ENCODE measurements at places on chromosomes 3 and 15.

DNA sequence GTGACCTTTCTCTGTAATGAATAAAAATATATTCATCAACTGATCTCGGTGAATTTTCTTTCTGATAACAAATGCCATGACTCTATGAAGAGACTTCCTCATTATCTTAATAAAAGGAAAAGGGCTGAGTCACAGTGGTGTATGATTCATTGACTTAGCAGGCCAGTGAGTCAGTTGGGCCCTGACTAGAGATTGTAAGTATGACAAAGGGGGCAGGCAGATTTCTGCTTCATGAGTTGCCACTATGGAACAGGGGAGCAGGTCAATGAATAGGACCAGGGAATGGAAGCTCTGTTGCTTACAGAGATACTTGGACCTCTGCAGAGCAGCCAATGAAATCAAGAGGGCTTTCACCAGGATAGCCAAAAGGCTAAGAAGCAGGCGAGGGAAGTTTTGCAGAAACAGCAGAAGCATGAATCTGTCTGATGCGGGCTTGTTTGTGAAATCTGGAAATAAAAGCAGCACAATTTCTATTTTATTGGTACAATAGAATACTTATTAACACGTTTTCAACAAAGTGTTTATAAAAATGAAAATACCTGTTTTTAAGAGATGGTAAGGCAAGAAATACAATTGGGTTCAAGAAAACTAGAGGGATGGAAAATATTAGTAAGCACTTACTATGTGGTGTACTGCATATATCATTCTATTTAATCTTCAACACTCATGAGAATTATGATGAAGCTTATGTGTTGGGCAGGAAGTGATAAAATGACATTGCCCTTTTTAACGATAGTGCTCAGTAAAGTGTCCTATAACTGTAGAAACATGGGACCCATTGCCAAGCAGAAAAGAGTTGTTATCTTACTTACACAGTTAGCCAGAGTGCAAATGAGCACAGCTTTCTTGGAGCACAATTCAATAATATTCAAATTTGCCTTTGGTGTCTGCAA is 169.8 kb upstream of the MYRIP start:
- peak; percentile 97 for DNase-seq

DNA sequence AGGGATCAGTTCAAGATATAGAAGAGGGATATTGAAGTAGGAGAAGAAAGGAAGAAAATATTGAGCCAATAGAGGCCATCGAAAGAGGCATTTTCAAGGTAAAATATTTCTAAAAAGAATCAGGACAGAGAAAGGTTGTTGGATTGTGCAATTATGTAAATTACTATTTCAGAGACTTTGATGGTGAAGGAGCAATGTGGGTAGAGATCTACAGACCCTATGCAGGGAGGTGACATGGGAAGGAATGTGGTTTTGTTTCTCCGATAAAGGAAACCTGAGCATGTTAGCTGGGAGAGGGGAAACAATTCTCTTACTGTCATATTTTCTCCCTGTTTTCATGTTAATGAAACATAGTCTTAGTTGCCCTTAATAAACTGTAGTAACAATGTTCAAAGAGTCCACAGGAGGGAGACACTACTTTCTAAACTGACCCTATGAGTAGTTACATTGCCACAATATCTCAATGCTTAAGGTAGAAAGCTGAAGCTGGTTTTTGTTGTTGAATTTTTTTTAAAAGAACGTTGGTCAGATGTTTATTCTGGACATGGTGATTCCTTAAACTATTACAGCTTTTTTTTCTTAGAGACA is 133.3 kb downstream of the GRM7 start:
- peak; percentile 31 for DNase-seq

DNA sequence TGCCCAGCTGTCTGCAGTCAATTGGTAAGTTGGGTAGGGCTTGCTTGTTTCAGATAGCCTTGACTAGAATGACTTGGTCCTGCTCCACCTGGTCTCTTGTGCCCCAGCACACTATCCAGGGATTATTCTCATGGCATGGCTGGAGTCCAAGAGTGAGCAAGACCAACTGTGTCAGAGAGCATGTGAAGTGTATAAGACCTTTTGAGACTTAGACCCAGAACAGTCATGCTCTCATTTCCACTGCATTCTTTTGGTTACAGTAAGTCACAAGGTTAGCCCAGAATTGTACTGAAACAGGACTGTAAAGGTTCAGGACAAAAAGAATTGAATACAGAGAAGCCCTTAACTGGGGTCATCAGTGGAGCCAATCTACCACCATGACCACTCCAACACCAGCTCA is 650.8 kb upstream of the ADAMTS9 start:
- DNase-seq: no peak

GRCh38 chr3:97967966-97968365 is 4.3 kb downstream of the RIOX2 start:
- DNase-seq: no peak

DNA sequence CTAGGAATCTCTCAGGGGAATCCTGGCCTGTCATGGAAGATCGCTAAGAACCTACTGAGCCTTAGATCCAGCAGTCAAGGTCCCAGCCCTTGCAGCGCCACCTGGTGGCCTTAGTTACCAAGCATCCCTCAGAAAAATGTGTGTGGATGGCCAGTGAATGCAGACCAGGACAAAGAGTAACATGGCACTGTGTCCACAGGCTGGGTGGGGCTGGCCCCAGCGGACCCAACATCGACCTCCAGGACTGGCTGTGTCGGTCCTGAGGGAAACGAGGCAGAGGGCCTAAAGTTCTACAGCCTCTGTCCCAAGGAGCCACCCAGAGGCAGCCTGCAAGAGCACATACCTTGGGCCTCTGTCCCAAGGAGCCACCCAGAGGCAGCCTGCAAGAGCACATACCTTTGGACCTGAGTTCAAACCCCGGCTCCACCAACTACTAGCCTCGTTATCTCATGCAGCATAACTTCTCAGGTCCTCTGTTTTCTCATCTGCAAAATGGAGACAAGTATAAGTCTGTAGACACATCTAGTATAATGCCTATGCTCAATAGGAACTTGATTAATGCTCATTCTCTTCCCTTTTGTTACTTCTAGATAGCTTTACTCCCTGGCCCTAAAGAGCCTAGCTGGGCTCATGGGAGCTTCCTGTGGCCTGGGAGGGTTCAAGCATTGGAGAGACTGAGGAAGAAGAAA is 57.5 kb upstream of the HERC1 start:
- peak; percentile 74 for DNase-seq

DNA sequence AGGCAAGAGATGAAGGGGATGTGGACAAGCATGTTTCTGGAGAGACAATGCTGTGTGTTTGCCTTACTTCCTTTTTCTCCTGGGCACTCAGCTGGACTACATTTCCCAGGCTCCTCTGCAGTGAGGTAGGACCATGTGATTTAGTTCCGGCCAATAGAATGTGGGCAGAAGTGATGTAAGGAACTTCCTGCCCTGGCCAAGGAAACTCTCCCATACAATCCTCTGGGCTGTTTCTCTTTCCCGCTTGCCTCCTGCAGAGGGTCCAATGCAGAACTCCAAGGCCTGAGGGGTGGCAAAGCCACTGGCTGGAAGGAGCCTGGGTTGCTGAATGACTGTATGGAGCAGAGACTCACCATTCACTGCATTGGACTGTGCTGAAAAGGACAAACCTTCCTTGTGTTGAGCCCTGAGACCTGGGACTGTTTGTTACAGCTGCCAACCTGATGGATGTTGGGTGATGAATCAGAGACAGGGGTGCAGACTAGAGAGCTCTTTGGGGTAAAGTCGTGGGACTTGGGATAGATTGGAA is 82.7 kb upstream of the SLC6A6 start:
- DNase-seq: peak; percentile 50

- peak; percentile 98 for DNase-seq
Measured at GRCh38 chr15:75349851-75350588, 3.2 kb downstream of the NEIL1 start.

DNA sequence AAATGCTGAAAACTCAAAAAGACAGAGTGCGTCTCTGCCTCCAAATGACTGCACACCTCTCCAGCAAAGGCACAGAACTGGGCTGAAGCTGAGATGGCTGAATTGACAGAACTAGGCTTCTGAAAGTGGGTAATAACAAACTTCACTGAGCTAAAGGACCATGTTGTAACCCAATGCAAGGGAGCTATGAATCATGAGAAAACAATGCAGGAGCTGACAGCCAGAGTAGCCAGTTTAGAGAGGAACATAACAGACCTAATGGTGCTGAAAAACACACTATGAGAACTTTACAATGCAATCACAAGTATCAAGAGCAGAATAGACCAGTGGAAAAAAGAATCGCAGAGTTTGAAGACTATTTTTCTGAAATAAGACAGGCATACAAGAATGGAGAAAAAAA is 10.1 kb upstream of the AVEN start:
- DNase-seq: no peak

GRCh38 chr3:12194669-12195161 is 36.0 kb upstream of the TIMP4 start:
- DNase-seq: no peak

GRCh38 chr3:73572368-73572767 is 52.4 kb downstream of the PDZRN3 start:
- DNase-seq: no peak

GRCh38 chr3:138370321-138370720 is 21.9 kb downstream of the MRAS start:
- no peak for DNase-seq

- no peak for DNase-seq
Measured at GRCh38 chr15:66682246-66682645, 19.8 kb upstream of the SMAD6 start.

GRCh38 chr15:84111575-84111974 is 124.0 kb upstream of the GOLGA6L4 start:
- peak; percentile 0 for DNase-seq

DNA sequence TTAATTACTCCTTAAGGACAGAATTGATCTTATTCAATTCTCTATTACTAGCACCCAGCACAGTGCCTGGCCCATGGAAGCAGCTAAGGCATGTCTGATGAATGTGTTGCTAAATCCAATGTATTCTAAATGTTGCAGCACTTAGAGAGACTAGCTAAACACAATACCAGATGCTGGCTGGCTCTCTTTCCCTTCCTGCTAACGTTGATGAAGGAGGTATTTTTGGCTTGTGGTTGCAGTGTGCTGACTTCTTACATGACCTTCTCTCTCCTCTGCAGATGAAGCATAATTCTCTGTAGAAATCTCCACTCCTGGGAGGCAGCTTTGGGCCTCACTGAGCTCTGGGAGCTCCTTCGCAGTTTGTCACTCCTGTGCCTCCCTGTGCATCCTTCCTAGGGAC is 183.6 kb downstream of the PEX5L start:
- no peak for DNase-seq

- no peak for DNase-seq
Measured at GRCh38 chr3:138497851-138498250, 63.4 kb downstream of the ESYT3 start.

DNA sequence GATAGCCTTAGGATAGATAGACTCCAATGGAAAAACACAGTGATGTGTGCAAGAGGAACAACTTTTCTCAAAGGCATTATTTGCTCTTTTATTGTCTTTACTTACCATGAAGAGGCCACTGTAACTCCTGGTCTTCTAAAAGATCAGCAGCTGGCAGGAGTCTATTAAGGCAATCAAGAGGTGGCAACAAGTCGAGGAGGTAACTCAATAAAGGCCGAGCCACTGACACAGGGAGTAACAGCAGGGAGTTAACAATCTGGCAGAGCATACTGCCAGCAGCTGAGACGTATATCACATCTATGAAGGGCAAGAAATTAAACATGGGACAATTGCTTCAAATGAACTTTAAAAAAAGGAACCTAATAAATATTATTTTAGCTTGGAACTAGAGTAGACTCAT is 106.2 kb downstream of the HERC1 start:
- no peak for DNase-seq

GRCh38 chr3:123949641-123950040 is 11.4 kb downstream of the CCDC14 start:
- no peak for DNase-seq

DNA sequence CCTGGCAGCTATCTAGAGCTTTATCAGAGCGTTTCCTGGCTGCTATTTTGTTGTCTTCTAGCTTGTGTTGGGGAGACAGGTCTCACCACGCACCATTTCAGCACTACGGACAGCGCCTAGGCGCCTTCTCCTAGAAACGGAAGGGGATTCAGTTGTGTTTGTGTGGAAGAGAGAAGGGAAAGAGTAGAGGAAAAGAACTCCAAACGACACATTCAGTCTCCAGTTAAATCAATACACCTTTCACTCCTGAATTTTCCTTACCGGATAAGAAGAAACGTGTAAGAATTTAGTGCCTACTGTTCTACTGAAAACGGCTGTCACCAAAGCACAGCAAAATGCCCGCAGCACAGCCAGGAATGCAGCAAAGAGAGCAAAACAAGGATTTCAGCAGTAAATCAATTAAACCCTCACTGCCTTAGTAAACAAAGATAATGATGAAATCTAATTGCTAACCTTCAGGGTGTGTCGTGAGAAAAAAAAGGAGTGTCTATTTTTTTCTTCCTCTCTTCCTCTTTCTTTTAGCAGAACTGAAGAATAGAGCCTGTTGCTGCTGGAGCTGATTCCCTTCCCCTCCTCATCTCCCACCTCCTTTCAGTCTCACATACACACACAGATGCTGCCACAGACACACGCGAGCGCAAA is 412 bp upstream of the CTXN2 start:
- peak; percentile 73 for DNase-seq

All from common myeloid progenitor, CD34-positive (primary cell).